Bronchial epithelial cell (primary cell): ENCODE measurements at places on chromosomes 4 and X.

DNA sequence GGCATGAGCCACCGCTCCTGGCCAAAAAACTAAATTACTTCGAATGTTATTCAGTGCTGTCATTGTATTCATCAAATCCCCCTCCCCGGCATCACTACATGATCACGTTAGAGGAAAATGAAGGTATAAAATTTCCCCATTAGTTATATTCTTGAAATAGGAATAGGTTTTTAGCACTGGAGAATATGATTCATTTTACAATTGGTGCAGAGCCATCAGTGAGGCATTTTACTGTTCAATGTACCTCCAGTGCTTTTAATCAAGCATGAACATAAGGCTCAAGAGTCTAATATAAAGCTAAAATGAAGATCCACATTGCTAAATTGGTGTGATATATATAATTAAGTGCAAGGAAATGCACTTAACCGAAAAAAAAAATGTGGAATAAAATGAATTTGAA, 18.3 kb downstream of the KLF3 start:
- no peak for DNase-seq

GRCh38 chr4:2819244-2820215, 24.1 kb upstream of the ADD1 start:
- no peak for DNase-seq

- peak; percentile 89 for DNase-seq
These were observed 23.7 kb downstream of the ACSL1 start for GRCh38 chr4:184801781-184802696.

DNA sequence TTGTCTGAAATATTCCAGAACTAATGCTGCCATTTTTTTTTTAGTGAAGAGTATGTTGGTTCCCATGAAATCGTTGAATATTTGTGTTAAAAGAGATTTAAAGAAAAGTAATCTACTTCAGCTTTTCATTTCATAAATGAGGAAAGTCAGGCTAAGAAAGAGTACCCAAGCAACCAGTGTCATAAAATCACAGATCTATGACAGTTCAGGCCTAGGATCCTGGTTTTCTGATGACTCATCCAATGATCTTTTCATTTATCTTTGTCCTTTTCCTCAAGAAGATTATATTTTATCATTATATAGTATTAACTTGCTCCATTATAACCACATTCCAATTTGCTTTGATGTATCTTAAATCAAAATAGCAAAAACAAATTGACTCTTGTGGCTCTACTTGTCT, 139.4 kb upstream of the HCCS start:
- no peak for DNase-seq

DNA sequence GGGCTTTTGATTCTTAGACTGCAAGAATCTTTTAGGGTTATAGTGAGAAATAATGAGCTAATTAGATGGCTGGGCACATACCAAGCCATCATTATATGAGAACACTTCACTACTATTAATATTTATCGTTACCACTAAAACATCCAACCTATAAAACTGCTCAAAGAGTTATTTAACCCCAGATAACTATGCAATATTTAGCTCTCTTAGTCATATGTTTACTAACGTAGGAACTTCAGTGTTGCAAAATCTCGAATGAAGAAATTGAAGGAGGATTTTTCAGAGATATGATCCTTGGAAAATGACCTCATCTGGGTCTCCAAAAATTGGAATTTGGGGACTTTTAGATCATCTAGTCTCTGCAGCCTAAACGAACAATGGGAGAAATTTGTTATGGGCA, 265.0 kb upstream of the RPS6KA3 start:
- no peak for DNase-seq

DNA sequence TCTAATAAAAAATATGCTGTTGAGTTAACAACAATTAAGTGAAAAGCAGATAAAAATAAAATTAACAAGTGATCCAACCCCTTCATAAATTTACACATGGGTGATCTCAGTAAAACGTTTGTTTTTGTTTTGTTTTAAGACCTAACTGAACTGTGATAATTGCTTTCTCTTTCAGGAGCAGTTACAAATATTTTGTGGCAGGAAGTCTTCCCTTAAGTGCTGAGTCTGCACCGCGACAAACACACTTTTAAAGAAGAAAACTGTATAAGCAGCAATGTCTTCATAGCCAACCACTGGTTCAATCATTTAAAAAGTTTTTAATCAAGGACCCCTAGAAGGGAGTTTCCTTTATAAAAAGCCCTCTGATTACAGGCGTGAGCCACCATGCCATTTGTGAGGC, 53.7 kb upstream of the NFKB1 start:
- DNase-seq, result no peak

- DNase-seq, result peak; percentile 4
These were observed 658.5 kb downstream of the DACH2 start for GRCh38 chrX:86806786-86807185.

DNA sequence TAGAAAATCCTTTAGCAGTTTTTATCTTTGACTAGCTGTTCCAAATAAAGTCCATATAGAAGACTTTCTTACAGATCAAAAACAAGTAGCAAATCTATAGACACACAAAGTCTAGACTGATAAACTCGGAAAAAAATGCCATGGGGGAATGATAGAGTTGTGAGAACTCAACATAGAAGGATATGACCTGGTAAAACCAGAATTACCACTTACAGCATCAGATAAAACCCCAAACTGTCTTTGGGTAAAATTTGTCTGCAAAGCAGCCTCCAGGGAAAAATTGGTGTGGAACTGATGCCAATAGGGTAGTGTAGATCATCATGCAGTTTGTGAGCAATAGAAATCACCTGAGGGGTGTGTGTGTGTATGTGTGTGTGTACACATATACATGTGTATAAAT, 579.1 kb downstream of the SPOCK3 start:
- no peak for DNase-seq

DNA sequence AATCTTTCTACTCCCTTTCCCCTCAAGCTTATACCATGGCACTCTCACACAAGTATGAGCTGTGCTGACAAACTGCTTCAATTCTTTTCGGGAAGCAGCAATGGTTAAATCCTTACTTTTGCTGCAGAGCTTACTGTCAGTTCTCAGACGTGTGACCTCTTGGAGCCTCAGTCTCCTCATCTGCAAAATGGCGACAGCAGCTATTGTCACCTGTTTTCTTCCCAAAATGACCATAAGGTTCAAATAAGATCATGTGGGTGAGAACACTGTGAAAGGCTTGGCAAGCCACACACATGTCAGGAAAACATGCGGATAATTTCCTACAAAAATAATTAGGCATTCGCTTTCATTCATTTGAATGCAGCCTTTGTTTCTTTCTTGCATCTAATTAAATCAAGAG, 36.8 kb upstream of the IRF2 start:
- DNase-seq, result no peak

- DNase-seq, result peak; percentile 35
These were observed 47.2 kb upstream of the TMPRSS11F start for GRCh38 chr4:68176904-68177303.

DNA sequence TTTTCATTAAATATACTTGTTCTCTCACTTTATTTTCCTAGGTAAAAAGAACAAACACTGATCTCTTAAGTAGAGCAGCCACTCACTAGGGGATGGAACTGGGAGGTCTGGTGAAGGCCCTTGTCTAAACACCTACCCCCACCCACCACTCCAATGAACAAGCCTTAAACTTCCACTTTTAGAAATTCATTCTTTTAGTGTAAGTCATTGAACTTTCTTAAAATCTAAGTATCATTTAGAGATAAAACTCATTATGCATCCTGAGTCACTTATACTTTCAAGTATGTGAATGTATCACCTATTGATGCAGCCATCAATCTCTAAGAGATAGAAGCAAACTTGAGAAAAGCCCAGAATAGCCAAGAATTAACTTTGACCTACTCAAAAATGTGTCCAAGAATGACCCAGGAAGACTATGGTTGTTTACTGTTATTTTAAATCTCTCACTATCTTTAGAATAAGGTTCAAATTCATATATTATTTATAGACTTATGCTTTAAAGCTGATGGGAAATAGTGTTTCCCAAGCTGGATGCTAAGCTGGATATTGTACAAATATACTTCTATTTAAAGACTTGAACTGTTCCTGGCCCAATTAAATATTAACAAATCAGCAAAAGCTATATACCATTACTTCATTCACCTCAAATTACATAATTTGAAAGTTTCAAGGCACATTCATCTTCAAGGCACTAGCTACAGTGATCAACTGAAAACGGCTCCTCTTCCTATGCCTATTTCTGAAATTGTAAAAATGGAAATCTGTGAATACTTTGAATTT, 49.5 kb downstream of the CAMK2D start:
- no peak for DNase-seq

DNA sequence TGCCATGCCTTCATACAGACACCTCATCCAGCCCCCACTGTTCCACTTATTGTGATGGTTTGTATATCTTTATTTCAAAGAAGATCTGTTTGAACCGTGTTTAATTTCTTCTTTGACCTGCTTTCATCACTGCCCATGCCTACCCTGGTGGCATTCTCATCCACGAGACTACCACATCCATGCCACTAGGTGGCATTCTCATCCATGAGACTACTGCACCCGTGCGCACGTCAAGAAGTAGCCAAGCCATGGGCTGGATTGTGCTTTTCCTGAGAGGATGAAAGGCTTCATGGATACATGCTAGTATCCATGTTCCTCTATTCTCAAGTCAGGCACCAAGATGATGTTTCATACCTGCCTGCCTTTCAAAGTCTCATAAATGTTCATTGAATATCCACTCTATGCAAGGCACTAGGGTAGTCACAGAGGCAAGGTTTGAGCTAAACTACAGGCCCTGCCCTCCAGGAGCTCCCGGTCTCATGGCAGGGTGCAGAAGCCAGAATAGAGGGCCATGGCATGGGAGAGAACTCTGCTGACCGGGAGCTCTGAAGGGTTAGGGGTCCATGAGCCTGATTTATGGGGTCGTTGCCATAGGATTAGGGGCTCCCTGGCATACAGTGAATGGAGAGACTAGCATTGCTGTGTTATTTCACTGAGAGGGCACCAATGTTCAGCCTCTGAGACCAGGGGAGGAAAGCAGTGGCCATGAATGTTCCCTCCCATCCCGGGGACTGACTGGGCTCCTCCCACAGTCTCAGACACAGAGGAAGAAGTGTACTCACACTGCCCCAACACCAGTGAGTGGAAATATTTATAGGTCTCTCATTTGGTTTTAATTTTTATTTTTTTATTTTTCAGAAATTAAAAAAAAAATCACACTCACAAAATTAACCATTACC, 24.8 kb upstream of the EOLA2 start:
- DNase-seq, result peak; percentile 42
